H54 (cell line): ENCODE measurements at places on chromosomes 16 and 17.
A peak's percentile ranks its signal among the peaks of the same experiment; 100 is the strongest.

DNA sequence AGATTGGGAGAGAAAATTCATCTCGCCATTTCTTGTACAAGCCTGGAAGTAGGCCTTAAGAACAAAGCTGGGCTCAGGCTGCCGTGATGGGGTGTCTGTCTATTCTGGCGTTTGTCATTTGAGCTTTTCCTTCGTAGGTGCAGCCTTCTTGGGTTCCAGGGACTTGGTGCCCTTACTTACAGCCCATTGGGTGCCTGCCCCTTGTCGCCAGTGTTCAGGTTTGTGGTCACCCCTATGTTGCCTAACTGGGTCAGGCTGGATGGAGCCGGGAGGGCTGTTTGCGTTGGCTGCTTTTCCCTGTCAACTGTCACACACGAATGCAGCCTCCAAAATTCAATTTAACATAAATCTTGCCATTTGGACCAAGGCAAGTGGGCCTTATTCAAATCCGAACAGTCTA is 23.7 kb upstream of the MED9 start:
- DNase-seq, result no peak

DNA sequence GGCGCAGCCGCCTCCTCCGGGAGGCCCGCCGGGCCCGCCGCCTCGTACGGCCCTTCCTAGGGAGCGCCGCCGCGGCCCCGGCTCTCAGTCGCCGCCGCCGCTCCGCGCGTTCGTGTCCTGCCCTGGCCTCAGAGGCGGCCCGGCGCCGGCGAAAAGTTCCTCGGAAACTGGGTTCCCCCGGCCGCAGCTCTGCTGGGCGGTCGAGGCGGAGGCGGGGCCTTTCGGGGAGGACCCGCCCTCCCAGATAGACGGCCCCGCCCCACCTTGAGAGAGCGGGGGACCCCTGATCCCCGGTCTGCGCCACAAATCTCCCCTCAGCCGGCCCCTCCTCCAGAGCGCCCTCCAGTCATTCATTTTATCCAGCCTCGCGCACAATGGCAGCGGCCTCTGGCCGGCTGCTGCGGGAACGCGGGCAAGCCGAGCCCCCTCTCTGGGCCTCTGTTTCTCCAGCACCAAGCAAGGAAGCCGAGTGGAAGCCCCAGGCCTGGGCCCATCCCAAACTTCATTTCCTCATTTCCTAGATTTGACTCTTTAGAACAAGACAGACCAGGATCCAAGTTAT is at the start of gene SREBF1:
Gene SREBF1, minus strand, starts transcription at position 169 of the 562 bp plus-strand sequence. CDS start 169 bp downstream, outside the sequence.
- no peak for DNase-seq

- no peak for DNase-seq
Observed at GRCh38 chr17:43574896-43575525, 28.9 kb upstream of the ETV4 start.

GRCh38 chr16:11342021-11342855 is 3.0 kb upstream of the RMI2 start:
- DNase-seq, result no peak

GRCh38 chr16:22030087-22030812 is 22.3 kb downstream of the MOSMO start:
- DNase-seq, result no peak

DNA sequence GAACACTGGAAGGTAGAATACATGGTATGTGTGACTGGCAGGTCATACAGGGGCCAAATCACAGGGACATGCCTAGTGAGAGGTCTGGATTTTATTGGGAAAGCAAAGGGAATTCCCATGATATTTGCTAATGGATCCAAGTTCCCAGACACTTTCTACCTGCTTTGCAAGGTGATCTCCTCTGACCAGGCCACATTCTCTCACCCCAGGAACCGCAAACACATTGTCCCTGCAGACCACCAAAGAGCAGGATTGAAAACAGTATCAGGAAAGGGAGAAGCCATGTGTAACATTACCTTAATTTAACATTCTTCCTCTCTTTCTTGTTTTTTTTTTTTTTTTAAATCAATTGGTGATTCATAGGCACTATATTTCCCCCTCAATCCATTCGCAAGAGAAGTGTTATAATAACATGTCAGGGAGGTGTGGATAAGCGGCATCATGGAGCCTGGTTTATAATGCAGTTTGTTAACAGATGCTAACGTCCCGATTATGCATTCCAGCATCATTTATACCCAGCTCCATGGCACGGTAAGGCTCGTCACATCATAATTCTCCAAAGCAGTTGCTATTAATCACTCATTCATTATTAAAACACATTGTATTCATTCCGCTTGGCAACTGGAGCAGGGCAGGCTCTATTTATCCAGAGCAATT is 155.1 kb upstream of the CCL2 start:
- DNase-seq, result no peak

GRCh38 chr17:50604513-50604912 is 30.2 kb upstream of the ABCC3 start:
- DNase-seq, result no peak

DNA sequence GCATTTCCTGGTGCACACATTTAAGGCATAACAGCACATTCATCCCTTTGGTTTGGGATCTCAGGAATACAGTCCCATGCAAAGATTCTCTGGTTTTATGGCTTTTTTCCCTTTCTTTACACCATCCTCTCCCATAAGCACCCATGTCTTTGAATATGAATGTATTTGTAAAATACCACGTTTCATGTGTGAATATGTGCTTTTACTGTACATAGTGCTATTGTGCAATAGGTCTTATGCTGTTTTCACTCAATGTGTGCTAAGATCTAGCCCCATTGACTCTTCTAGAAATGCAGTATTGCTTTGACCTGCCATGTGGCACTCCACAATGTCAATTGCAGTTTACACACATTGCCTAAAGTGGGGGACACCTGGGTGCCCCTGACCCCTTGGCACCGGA is 10.1 kb upstream of the SPNS1 start:
- no peak for DNase-seq

- DNase-seq, result no peak
Observed at GRCh38 chr17:72804949-72805707, 287.4 kb downstream of the SLC39A11 start.

GRCh38 chr16:56041556-56042140 is 149.6 kb upstream of the GNAO1 start:
- peak; percentile 9 for DNase-seq

DNA sequence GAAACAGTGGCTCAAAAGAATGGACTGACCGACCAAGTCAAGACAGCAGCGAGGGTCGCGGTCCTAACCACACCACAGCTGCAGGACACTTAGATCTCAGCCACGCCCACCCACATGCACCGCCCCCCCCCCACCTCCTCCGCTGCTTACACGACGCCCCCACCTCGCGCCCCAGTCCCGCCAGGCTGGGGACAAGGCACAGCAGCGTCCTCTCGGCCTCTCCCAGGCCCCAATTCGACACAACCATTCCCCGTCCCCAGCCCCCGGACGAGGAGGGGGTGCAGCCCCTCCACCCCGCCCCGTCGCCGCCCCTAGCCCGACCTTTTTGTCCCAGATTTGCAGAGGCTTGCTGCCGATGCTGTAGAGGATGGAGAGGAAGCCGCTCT is 477 bp downstream of the CFAP20 start:
- no peak for DNase-seq

DNA sequence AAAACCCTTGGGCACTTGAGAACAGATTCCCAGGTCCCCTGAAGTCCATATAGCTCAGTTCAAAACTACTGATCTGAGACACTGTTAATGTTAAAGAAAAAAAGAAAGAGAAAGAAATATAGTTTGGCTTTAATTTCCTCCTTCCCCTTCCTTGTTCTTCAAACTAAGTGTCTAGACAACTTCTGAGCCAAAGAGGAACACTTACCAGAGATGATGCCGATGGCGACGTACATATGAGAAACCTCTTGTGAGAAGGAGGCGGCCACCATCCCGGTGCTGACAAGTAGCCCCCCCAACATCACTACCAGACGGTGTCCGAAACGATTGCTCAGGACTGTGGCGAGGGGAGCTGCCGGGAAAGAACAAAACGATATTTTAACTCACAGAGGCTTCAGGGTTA is 17.2 kb downstream of the SLC16A6 start:
- DNase-seq, result no peak

GRCh38 chr17:38485146-38485468 is 56.8 kb downstream of the ARHGAP23 start:
- DNase-seq, result no peak

DNA sequence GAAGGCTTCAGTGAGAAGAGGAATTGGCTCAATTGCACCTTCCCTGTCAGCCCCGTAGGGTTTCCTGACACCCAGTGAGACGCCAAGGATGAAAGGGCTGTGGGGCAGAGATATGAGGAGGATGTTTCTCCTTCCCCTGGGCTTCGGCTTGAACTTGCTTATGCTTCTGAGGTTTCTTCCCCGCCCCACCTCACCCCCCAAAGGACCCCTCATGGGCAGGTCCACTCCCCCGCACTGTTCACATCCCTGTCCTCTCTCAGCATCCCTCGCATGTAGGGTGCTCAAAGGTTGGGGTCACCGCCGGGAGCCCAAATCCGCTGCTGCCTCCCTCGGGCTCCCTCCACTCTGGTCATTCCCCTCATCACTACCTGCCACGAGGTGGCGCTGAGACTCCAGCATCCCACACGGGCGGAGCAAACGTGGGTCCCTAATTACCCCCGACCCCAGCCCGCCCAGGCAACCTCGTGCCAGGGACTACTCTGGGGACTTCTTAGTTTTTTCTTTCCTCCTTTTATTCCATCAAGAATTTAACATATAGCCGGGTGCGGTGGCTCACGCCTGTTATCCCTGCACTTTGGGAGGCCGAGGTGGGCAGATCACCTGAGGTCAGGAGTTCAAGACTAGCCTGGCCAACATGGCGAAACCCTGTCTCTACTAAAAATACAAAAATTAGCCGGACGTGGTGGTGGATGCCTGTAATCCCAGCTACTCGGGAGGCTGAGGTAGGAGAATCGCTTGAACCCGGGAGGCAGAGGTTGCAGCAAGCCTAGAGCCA is 3.3 kb upstream of the TRARG1 start:
- DNase-seq, result peak; percentile 74

DNA sequence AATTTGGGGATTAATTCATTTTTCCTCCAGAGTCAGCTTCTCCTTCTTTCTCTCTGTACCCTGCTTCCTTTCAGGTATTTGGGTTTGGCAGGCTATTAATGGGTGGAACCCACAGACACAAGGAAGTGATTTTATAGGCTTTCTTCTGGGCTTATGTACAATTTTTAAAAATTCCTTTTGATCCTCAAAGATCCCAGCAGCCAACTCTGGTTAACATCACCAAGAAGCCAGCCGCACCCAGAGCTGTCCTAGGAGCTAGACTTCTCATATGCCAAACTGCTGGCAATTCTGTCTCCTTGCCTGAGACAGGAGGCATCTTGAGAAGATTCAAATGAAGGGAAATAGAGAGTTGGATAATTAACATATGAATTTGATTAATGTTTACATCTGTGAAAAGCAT is 47.2 kb upstream of the ELAC2 start:
- DNase-seq, result no peak

- DNase-seq, result no peak
Observed at GRCh38 chr17:79968116-79968515, 67.6 kb downstream of the TBC1D16 start.

DNA sequence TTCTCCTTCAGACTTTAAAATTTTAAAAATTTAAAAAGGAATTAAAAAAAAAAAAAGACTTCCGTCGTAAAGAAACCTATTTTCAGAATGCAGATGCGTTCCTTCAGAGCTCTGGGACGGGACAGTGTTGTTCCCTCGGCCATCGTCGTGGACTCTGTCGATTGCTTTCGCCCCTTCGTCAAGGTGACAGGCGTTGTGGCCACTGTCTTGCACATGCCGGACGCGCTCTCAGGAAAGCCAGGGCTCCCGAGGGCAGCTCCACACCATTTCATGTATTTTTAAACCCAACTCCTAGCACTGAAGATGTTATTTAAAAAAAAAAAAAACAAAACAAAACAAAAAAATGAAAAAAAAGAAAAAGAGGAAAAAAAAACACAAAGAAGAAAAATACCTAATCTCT is 22.3 kb downstream of the TMC6 start:
- DNase-seq, result no peak

DNA sequence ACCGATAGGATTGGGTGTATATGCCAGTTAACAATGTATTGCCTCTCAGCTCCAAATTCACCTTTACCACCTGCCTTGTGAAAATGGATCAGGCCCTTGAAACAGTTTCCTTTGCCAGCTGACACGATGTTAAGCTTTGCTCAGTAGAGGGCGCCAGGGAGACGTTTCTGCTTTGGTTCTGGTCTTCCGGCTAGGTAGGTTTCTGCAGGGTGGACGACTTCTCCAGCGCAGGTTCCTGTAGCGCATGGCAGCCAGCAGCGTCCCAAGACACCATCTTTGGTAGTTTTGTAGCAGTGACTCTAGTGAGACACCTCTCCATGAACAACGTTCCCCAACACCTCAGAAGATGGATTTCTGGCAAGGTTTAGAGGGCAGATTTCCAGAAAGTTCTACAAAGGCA is 24.0 kb downstream of the SYCE1L start:
- peak; percentile 23 for DNase-seq
